ENCODE measurements at places on chromosomes 3 and 15.

GRCh38 chr15:91561371-91562100 is 292.0 kb upstream of the SLCO3A1 start:
- DNase-seq, result no peak

DNA sequence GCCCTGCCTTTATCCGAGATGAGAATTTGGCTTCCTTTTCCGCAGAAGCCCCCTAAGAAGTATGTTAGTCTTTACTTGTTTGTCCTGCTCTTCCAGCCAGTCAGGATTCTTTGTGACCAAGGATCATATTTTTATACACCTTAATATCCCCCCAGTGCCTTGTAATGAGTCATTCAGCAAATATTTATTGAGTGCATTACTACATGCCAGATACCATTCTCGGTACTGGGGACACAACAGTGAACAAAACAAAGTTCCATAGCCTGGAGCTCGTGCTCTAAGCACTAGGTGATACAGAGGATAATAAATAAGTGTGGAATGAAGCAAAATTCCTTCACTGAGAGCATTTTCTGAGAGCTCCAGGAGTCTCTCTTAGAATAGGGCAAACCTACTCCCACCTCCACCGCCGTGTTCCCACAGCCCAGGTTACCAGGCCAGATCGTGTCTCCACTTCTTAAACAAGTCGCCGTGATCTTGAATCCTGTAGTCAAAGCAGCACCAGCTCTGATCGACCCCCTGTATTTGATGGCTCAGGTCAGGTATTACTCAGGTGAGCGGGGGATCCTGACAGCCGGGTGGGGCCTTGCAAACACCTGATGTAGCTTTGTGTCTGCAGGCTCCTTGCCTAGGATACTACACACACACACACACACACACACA is 18.5 kb downstream of the TTC21A start:
- DNase-seq, result no peak

GRCh38 chr15:86837294-86838061 is 757.8 kb downstream of the AGBL1 start:
- no peak for DNase-seq

GRCh38 chr15:27449941-27450340 is 479.0 kb downstream of the GABRG3 start:
- no peak for DNase-seq

- no peak for DNase-seq
Measured at GRCh38 chr3:50632450-50632849, 15.5 kb downstream of the MAPKAPK3 start.

DNA sequence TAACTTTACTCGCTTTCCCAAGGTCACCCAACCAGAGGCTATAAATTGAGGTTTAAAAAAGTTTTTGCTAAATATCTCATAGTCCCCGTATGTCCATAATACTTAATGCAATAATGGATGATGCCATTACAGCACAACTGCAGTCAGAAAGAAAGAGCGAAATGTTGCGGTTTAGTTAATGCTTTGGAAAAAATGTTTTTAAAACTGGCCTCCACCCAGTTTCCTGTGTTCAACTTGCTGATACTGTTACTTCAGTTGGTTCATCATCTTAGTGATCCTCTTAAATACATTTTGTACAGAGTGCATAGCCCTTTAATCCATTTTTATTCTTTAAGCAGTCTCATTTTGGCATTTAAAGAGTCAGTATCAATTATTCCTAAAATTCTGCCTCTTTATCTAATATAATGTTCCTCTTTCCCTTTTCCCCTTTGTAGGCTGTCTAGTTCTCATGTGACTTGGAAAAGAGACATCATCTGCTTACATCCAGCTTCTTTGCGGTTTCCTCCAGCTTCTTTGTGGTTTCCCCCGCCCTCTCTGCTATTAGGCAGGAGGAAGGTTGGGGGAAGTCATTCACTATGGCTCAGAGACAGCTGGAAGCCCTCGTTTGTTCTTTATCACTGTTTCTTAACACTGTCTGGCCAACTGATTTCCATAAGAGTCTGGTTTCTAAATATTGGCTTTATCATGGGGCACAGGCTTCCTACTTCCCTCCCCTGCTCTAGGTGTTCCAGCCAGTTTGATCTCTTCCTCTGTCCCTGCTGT is 154.3 kb downstream of the GOLIM4 start:
- DNase-seq, result no peak

GRCh38 chr3:45329761-45330305 is 58.5 kb upstream of the LARS2 start:
- DNase-seq, result no peak

- no peak for DNase-seq
Measured at GRCh38 chr3:126399756-126400155, 5.0 kb downstream of the CFAP100 start.

GRCh38 chr15:49238342-49238741 is 68.3 kb downstream of the GALK2 start:
- no peak for DNase-seq

GRCh38 chr3:155252021-155252420 is 41.5 kb downstream of the STRIT1 start:
- no peak for DNase-seq

DNA sequence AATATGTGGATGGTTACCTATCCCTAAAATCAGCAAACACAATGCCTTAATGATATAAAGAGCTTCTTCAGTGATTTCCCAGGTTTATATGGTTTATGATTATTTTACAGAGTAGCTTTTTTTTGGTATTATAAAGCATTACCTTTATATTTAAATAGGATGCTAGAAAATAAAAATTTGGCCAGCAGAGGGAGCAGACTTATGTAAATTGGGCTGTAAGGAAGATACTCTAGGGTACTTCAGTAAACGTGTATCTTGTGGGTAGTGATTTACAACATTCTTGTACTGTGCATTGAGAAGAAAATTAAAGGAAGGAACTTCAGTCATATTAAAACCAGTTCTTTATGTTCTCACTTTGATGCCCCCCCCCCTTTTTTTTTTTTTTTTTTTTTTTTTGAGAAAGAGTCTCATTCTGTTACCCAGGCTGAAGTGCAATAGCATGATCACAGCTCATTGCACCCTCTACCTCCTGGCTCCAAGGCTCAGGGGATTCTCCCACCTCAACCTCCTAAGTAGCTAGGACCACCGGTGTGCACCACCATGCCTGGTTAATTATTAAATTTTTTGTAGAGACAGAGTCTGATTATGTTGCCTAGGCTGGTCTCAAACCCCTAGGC is 167.9 kb downstream of the BBX start:
- no peak for DNase-seq

DNA sequence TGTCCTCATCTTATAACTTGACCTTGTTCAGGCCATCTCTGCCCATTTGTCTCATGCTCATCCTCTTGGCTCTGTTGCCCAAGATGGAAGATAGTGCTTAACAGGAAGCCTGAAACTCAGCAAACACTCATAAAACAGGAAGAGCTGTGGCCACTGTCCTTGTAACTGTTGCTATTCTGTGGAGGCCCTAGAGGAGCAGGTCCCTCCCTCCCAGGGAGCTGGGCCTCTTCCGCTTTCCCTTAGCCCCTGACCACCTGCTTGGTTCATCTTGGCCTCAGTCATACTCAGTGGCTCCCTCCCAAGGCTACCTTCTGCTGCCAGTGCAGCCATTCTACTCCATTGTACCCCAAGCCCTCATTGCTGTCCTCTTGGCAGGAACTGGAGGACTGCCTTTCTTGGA is 3.5 kb downstream of the MAPKAPK3 start:
- DNase-seq, result no peak

- no peak for DNase-seq
Measured at GRCh38 chr15:40407330-40407990, 1.9 kb downstream of the IVD start.

DNA sequence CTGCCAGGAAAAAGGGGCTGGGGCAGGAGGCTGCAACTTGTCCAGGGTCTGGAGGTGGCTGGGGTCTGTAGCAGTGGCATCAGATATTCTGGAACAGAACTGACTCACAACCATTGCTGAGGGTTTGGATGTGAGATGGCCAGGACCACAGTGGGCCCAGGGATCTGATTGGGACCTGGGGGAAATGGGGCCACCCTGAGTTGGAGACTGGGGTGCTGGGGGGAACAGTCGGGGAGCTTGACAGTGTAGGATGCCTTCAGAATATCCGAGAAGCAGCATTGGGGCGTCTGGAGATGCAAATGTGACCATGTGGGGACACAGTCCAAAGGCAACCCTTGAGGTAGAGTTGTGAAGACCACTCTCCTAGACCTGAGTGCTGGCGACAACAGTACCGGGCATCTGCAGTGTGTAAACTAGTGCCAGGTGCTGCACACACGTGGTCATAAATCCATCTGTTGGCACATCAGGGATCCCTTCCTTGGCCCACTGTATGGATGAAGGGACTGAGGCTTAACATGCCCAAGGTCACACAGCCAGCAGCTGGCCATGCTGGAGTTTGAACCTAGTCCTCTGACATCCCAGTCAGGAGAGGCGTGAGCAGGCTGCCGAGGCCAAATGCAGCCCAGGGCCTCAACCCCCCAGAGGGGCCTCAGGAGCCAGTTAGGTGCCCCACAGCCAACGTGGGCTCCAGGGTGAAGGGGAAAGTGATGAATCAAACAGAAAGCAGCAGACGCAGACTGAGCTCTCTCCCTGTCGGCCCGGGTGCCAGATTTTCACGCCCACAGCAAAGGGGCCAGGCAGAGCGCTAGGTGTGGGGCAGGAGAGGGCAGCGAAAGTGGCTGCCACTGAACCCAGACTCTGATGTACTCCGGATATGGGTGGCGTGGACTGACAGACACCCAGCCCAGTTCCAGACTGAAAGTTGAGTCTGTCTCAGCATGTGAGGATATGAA is 18.8 kb downstream of the HEMK1 start:
- DNase-seq, result peak; percentile 86

- DNase-seq, result peak; percentile 21
Measured at GRCh38 chr3:53170325-53171063, 9.5 kb downstream of the PRKCD start.

DNA sequence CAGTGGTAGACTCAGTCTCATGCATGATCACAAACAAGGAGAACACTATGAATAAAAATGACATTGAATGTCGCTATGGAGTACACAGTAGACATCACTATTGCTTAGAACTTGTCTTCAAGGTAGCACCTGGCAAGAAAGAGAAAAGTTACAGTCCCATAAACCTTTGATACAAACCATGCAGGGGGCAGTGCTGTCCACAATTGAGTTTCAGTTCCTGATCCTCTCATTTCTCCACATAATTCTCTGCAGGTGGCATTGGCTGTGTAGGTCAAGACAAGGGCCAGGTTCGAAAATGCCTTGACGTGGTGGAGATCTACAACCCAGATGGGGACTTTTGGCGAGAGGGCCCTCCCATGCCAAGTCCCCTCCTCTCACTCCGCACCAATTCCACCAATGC is 47.9 kb downstream of the KBTBD12 start:
- DNase-seq, result no peak

GRCh38 chr15:56821721-56822425 is 88.6 kb upstream of the ZNF280D start:
- DNase-seq, result peak; percentile 20

DNA sequence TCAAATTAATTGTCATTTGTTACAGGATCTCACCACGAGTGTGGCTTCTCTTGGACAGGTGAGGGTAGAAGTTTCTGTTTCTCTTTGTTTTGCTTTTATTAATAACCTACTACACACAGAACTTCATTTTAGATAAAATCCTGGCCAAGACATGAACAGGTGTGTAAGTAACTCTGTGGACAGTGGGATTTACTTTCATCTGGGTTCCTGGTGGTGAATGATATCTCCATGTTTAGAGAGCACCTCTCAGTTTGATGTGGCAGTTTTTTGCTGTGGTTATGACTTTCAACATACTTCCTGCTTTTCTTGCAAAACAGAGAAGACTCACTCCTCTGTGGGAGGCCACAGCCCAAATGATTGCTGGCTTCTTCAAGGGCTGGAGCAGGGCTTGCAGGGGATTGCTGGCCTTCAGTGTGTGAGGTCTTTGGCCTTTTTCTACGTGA is 71.1 kb upstream of the XCR1 start:
- no peak for DNase-seq

DNA sequence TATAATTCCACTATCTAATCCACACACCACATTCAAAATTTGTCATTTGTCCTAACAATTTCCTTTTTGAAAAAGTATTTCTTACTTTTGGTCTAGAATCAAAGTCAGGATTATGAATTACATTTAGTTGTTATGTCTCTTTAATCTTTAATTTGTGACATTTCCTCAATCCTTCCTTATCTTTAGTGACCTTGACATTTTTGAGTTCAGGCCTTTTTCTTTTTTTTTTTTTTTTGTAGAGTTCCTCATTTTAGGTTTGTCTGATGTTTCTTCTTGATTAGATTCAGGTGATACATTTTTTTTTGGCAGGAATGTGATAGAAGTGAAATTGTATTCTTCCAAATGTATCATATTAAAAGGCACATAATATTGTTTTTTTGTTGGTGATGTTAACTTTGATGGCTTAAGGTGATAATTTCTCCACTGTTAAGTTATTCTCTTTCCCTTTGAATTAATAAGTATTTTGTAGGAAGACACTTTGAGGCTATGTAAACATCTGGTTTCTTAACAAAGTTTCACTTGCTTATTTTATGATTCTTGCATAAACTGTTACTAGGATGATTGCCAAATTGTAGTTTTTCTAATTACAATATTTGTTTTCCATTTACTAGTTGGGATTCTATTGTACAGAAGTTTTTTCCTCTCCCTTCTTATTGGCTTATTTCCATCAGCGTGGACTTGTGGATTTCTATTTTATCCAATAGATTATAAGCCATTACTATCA is 16.3 kb downstream of the SLC35G2 start:
- no peak for DNase-seq

DNA sequence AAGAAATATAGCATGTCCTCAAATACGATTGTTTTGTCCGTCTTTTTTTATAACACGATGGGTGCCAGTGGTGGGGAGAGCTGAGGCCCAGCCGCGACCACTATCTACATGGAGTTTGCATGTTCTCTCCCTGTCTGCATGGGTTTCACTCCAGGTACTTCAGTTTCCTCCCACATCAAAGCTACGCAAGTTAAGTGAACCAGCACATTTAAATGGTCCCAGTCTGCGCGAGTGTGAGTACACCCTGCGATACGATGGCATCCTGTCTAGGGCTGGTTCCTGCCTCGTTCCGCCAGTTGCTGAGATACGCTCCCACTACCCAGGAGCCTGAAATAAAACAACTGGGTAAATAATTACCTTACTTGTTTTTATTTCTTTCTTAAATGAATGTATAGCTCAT is 40.6 kb downstream of the ATP13A3 start:
- no peak for DNase-seq

DNA sequence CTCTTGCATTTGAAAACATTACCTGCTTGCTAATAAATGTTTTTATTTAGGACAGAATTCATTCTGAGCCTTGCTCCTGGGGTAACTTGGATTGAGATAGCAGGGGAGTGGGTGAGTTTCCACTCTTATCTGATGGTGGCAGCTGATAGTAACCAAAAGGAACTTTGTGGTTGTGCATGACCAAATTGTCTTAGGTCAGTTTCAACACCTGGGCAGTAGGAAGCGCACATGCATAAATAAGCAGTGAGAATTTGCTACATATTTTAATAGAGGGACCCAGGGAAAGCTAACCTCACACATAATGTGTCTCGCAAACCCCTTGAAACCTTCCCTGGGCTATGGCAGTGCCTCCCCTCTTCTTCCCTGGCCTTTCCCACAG is 65.4 kb upstream of the XCR1 start:
- no peak for DNase-seq

- DNase-seq, result peak; percentile 25
Measured at GRCh38 chr3:30347679-30348216, 258.7 kb upstream of the TGFBR2 start.

Measured in stimulated activated CD4-positive, alpha-beta T cell treated with anti-CD3 and anti-CD28 coated beads, Interleukin-12 subunit alpha, Interleukin-12 subunit beta, amount 100 ng/mL, for 24 hours (primary cell).